H1 (cell line): ENCODE measurements at places on chromosomes 13 and 19. TPM values are rescaled to one million over a fixed set of nuclear protein-coding genes. Genes with fewer than 3 reads are reported as not detected.

Gene CEACAM1
- total RNA-seq = 1.8 and 2.0 TPM in 2 replicates

Gene WDR88
- not detected in 2 replicates for total RNA-seq

Gene MBD3L2
- not detected in 2 replicates for total RNA-seq

Gene NOTCH3
- 107 and 111 TPM in 2 replicates for total RNA-seq

Gene CYTH2
- 67.7 and 71.4 TPM in 2 replicates for total RNA-seq

Gene TTC9B
- total RNA-seq = not detected in 2 replicates

Gene TMEM221
- 1.4 and 1.6 TPM in 2 replicates for total RNA-seq

Gene DAND5
- 0.17 and 0.25 TPM in 2 replicates for total RNA-seq
